ENCODE measurements at places on chromosomes 16 and 17.

DNA sequence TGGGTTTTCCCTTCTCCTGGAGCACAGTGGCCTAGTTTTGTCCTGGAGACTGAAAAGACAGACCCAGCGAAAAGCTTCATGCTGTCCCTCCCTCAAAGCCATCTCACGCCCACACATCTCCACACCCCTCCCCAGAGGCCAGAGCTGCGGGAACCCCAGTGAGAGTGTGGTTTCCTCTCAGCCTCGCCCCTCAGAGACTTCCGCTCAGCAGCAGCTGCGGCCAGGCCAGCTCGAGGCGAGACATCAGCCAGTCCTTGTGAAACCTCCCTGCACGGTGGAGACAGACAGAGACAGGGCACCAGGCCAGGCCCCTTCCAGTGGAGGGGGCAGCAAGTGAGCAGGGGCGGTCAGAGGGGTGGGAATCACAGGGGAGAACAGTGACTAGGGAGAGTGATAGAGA, 77.0 kb upstream of the TNRC6C start:
- no peak for DNase-seq

DNA sequence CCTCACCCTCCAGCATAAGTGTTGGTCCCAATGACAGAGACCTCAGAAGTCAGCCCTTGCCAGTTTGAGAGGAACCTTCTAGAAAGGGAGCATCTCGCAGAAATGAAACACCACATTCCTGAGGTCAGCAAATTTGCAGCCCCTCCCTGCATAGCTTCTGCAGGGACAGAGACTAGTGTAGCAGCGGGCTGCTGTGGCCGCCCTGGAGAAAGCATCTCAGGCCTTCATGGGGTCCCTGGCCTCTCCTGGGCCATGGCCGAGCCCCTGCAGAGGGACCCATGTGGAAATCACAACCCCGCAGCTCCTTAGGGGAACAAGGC, 11.4 kb downstream of the HS3ST6 start:
- no peak for DNase-seq

- no peak for DNase-seq
These were observed 6.7 kb upstream of the SEZ6 start for GRCh38 chr17:29012535-29012934.

GRCh38 chr17:65662196-65662595, 100.7 kb upstream of the AXIN2 start:
- no peak for DNase-seq

GRCh38 chr17:14826358-14826757, 438.8 kb downstream of the PMP22 start:
- DNase-seq, result no peak

DNA sequence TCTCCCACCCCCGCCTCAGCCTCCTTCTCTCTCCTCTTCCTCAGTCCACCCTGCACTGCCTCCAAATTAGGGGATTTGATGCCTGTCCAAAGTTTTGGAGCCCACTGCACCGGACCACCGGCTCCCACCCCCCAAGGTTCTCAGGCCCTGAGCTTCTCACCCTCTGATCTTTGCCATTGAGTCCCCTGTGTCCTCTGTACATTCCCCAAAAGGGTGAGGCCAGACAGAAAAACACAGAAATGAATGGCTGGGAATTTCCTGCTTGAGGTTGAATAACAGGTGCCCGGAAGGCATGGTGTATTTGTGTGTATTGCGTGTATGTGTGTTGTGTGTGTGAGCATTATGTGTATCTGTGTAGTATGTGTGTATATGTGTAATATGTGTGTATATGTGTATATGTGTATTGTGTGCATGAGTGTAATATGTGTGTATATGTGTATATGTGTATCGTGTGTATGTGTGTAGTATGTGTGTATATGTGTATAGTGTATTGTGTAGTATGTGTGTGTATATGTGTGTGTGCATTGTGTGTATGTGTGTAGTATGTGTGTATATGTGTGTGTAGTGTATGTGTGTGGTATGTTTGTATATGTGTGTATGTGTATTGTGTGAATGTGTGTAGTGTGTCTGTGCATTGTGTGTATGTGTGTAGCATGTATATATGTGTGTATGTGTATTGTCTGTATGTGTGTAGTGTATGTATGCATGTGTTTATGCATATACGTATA, 16.0 kb upstream of the CCL17 start:
- no peak for DNase-seq

- no peak for DNase-seq
These were observed 20.4 kb downstream of the COTL1 start for GRCh38 chr16:84597528-84597896.
